ENCODE measurements at places on chromosomes 4 and X. TPM values are rescaled to one million over a fixed set of nuclear protein-coding genes. Genes with fewer than 3 reads are reported as not detected.

DNA sequence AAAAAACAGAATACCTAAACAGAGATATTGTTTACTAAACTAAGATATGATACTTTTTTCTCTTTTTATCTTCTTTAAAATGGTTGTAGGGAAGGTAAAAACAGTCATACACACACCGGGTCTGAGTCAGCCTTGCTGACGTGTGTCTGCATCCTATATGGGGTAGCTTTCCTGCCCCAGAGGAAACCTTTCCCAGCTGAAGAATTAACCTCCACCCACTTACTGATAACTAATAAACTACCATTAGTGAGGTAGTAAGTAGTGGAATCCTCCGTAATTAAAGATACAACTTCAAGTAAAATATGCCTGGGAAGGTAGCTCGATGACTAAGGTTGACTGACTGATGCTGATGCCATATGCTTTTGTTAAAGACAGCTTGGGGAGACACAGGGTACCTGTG is 312.2 kb downstream of the DCTD start:
- no peaks in the 10 kb centered on the region for H3K27me3 ChIP-seq
- no peaks in the 10 kb centered on the region for H3K4me1 ChIP-seq
- no peak overlapping the region for H3K4me3 ChIP-seq
- DNase-seq: no peak
- H3K36me3 ChIP-seq: no peaks in the 10 kb centered on the region

The TRMT44 gene
- 13.1 TPM for polyA plus RNA-seq

DNA sequence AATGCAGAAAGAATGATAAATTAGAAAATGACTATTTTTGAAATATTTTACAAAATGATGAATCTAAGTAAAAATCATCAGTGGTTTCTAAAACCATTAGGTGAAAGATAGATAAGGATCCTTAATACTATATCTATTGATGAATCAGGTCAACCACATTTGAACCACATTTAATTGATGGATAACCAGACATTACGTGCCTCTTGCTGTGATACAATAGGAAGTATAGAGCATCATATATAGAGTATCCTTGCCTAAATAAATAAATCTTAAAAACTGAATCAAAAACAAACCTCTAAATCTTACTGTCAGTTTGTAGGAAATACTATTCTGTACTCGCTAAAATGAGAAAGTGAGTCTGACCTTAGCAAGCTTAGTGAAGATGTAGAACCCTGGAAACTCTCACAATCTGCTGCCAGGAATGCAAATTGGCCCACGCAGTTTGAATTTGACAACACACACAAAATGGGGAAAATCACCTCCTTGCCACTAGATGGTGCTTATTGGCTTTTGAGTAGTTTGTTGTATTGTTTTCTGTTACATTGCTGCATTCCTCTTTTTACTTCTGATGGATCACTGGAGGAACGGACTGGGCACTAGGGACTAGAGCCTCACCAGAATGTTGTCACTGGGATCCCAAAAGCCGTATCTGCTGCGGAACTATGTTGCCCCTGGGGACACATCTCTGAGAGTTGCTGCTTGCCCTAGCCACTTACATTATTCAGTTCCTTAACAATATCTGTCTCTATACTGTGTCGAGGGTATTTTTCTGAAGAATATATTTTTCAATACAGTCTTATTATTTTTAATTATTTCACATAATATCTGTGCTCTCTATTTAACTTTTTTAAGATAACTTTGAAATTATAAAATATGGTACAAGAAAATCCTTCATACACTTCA is 25.4 kb upstream of the SLAIN2 start:
- H3K4me3 ChIP-seq: no peak overlapping the region
- H3K36me3 ChIP-seq: no peaks in the 10 kb centered on the region
- DNase-seq: no peak
- no peak overlapping the region for H3K27ac ChIP-seq
- no peaks in the 10 kb centered on the region for H3K27me3 ChIP-seq

- no peaks in the 10 kb centered on the region for H3K27me3 ChIP-seq
These were observed 33.4 kb downstream of the ARHGEF6 start for GRCh38 chrX:136747003-136747986.

- H3K4me3 ChIP-seq: no peak overlapping the region
- peaks cover 2% of the 10 kb centered on the region for H3K27me3 ChIP-seq
- no peaks in the 10 kb centered on the region for H3K4me1 ChIP-seq
- no peak overlapping the region for H3K27ac ChIP-seq
These were observed 64.0 kb downstream of the COX18 start for GRCh38 chr4:73005514-73005913.

GRCh38 chr4:4721636-4722035 is 137.8 kb upstream of the MSX1 start:
- no peak overlapping the region for H3K27ac ChIP-seq
- no peaks in the 10 kb centered on the region for H3K27me3 ChIP-seq
- H3K36me3 ChIP-seq: no peaks in the 10 kb centered on the region
- H3K4me3 ChIP-seq: no peak overlapping the region
- no peaks in the 10 kb centered on the region for H3K4me1 ChIP-seq

DNA sequence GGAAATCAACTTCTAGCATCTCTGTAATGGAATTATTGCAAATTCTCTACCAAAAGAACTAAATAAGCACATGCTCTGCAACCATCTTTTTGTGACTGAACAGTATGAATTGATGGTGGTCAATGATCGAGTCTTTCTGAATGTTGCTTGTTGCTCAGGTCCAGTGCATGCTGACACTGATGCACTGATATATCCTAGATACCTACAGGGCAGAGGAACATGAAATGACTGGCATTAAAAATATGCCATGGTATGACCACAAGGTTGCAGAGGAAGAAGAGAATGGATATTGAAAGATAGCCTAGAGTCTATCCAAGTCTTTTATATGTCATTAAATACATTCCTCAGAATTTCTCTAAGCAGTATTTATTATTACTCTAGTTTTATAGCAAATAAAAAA is 692.8 kb upstream of the TENM3 start:
- no peaks in the 10 kb centered on the region for H3K4me1 ChIP-seq
- no peaks in the 10 kb centered on the region for H3K27me3 ChIP-seq
- no peak overlapping the region for H3K27ac ChIP-seq

DNA sequence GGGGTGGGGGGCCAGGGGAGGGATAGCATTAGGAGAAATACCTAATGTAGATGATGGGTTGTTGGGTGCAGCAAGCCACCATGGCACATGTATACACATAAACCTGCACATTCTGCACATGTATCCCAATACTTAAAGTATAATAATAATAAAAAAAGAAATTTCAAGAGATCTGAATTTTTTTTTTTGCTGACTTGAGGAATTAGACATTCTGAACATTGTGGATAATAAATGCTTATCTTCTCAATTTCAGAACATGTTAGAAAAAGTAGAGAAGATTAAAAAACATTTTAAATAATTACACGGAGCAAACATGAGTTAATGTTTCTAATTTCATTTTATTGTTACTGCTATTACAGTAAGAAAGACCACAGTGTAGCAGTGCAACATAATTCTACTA is 230.4 kb downstream of the DTHD1 start:
- no peaks in the 10 kb centered on the region for H3K4me1 ChIP-seq
- H3K4me3 ChIP-seq: no peak overlapping the region
- no peaks in the 10 kb centered on the region for H3K36me3 ChIP-seq

- H3K27ac ChIP-seq: no peak overlapping the region
- DNase-seq: peak; percentile 70
- H3K36me3 ChIP-seq: peaks cover 7% of the 10 kb centered on the region
- H3K4me3 ChIP-seq: peak overlapping the region; percentile 16
- peaks cover 30% of the 10 kb centered on the region for H3K4me1 ChIP-seq
These were observed 27.2 kb downstream of the TACC3 start for GRCh38 chr4:1748465-1748995.

GRCh38 chr4:159237975-159238374 is 135.1 kb downstream of the RAPGEF2 start:
- H3K27ac ChIP-seq: no peak overlapping the region
- DNase-seq: no peak
- H3K27me3 ChIP-seq: no peaks in the 10 kb centered on the region
- no peak overlapping the region for H3K4me3 ChIP-seq
- peaks cover 2% of the 10 kb centered on the region for H3K36me3 ChIP-seq
- H3K4me1 ChIP-seq: no peaks in the 10 kb centered on the region

DNA sequence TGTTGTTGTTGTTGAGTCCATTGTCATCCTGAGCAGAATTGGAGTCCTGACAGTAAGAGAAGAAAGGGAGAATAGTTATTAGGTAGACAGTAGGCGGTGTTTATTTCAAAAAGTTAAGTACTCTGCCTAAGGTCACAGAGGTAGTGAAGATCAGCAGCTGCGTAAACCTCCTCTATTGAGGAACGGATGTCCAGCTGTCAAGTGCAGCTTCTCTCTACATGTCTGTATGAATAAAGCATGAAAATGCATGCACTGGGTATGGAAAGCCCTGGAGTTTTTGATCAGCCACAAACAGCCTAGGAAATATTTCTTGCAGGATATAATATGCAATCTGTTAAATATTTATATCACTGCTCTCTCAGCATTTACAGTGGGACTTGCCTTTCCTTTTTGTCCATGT is 109.4 kb upstream of the CBLL2 start:
- H3K27ac ChIP-seq: no peak overlapping the region
- H3K36me3 ChIP-seq: no peaks in the 10 kb centered on the region
- no peaks in the 10 kb centered on the region for H3K27me3 ChIP-seq

DNA sequence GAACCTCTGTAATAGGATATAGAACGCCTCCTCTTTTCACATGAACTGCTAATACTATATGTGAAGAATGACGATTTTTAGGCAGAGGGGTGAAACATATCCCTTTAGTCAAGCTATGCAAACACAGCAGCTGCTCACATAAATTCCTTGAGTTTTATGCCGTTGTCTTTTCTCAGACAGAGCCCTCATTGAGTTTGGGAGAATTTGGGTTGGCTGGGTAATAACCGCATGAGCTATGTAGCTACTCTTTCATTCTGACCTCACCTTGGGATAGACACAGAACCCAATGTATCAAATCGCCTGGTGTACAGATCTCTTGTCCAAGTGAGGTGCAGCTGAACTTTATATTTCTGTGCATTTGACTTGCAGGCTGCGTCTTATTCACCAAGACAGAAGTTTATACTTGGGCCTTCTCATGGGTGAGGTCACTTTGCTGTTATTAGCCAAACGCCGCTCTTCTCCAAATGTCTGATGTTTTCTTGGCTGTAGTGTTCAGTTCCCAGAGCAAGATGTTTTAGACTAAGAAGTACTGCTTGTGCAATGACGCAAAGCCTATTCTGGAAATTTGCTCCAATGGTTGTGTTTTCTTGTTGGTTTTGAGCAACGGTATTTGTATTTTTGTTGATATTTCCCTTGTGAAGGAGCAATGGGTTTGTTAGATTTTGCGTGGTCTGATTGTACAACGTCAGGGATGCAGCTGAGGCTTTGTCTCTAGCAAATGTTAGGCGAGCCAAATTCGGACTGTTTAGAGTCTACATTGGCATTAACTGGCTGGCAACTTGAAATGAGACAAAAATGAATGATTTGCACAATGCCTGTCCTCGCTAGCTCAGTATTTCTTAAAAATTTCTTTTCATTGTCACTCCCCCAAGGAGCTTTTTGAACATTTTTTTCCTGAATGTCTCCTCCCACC is 11.2 kb upstream of the SPARCL1 start:
- peak; percentile 33 for DNase-seq
- H3K4me3 ChIP-seq: no peak overlapping the region
- no peaks in the 10 kb centered on the region for H3K4me1 ChIP-seq
- H3K27me3 ChIP-seq: no peaks in the 10 kb centered on the region
- no peaks in the 10 kb centered on the region for H3K36me3 ChIP-seq
- peak overlapping the region; percentile 43 for H3K27ac ChIP-seq

The RGN gene
- 170 TPM for polyA plus RNA-seq

The ARL13A gene
- 0.21 TPM for polyA plus RNA-seq

DNA sequence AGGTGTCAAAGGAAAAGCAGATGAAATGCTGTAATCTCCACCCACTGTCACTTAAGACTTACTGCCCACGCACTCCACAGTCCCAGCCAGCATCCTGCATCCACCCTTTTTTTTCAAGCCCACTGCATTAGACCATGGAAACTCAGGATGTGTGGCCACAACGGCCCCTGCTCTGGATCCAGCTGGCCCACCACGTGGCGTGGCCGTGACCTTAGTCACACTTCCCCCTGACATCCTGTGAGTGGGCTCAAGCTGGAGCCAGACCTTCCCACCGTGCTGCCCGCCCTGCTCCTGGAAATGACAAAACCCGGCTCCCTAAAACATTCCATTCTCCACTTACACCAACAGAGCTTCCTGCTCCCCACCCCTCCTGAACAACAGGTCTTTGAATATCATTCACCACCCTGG is 588.3 kb upstream of the DIPK2B start:
- H3K36me3 ChIP-seq: no peaks in the 10 kb centered on the region
- H3K4me1 ChIP-seq: no peaks in the 10 kb centered on the region
- H3K27ac ChIP-seq: no peak overlapping the region
- no peaks in the 10 kb centered on the region for H3K27me3 ChIP-seq
- H3K4me3 ChIP-seq: no peak overlapping the region

The PLS3 gene
- polyA plus RNA-seq: 70.8 TPM

GRCh38 chr4:26173619-26174018 is 147.2 kb upstream of the RBPJ start:
- peaks cover 10% of the 10 kb centered on the region for H3K4me1 ChIP-seq
- H3K27ac ChIP-seq: peak overlapping the region; percentile 4
- no peaks in the 10 kb centered on the region for H3K27me3 ChIP-seq
- H3K36me3 ChIP-seq: no peaks in the 10 kb centered on the region
- H3K4me3 ChIP-seq: no peak overlapping the region
- no peak for DNase-seq

DNA sequence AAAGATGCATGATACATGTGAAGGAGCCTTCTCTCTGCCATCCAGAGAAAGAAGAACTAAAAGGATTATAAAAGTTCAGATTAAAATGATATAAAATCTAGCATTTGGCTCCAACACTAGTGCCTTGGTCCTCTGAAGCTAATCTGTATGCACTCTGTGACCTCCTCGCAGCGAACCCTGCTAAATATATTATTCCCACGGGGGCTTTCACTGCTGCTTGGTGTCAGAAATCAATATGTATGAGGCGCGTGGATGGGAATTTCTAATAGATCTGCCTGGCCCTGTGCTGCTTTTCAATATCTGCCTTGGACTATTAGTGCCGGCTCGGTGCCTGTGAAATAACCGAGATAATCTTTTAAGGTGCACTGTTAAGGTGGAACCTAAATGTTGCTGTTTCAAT is 69.7 kb downstream of the CXXC4 start:
- peak overlapping the region; percentile 48 for H3K4me3 ChIP-seq
- no peak overlapping the region for H3K27ac ChIP-seq
- H3K27me3 ChIP-seq: no peaks in the 10 kb centered on the region
- no peaks in the 10 kb centered on the region for H3K4me1 ChIP-seq
- no peaks in the 10 kb centered on the region for H3K36me3 ChIP-seq

The XAGE1A gene
- polyA plus RNA-seq: not detected

The POF1B gene
- polyA plus RNA-seq: 47.5 TPM

GRCh38 chrX:32673193-32673592 is 538.2 kb downstream of the DMD start:
- DNase-seq: no peak
- H3K36me3 ChIP-seq: no peaks in the 10 kb centered on the region
- H3K4me3 ChIP-seq: no peak overlapping the region

GRCh38 chr4:182325848-182326255 is 82.7 kb downstream of the TENM3 start:
- no peak overlapping the region for H3K4me3 ChIP-seq
- no peaks in the 10 kb centered on the region for H3K27me3 ChIP-seq
- no peak overlapping the region for H3K27ac ChIP-seq
- H3K36me3 ChIP-seq: no peaks in the 10 kb centered on the region

Measured in large intestine (tissue), 12 donors.